ENCODE measurements at places on chromosomes 7 and 10.
A peak's percentile ranks its signal among the peaks of the same experiment; 100 is the strongest.

DNA sequence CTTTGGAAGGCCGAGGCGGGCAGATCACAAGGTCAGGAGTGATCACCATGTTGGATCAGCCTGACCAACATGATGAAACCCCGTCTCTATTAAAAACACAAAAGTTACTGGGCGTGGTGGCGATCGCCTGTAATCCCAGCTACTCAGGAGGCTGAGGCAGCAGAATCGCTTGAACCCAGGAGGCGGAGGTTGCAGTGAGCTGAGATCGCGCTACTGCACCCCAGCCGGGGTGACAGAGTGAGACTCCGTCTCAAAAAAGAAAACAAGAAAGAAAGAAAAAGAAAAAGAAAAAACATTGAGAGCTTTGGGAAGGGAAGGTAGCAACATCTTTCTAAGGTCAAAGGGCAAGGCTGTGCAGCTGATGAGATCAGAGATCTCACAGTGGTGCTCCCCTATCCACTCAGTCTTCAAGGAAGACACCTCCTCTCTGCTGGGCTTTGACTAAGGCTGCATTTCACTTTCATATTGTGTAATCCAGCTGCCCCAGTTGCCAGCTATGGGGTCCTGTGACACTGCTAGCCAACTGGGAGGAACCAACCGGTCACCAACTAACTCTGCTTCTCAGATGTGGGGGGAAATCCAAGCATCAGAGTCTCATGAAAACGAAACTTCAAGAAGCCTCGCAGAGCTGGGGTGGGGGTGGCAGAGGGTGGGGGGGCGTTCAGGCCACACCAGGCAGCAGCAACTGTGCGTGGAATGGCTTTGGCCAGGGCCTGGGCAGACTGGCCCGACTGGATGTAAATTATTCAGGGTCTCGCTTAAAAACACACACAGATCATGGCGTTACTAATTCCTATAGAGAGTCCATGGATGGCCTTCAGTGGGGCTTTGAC is 1.5 kb downstream of the IL15RA start:
- no peak for DNase-seq

DNA sequence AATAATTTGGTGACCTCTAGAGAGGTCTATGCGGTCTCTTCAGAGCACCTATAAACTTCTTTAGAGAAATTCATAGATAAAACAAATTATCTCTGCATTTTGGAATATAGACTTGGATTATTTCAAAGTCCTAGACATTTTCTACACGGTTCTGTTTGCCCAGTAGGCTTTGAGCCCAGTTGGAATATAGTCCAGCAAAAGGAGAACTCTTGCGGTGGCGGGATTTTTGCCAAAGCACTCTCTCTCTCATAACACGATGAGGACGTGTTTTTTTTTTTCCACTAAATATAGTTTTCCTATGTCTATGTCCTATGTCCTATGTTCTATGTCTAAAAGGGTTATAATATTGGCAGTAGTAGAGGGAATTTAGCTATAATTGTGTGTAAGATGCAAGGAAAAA is 164.9 kb upstream of the AGR3 start:
- no peak for DNase-seq

DNA sequence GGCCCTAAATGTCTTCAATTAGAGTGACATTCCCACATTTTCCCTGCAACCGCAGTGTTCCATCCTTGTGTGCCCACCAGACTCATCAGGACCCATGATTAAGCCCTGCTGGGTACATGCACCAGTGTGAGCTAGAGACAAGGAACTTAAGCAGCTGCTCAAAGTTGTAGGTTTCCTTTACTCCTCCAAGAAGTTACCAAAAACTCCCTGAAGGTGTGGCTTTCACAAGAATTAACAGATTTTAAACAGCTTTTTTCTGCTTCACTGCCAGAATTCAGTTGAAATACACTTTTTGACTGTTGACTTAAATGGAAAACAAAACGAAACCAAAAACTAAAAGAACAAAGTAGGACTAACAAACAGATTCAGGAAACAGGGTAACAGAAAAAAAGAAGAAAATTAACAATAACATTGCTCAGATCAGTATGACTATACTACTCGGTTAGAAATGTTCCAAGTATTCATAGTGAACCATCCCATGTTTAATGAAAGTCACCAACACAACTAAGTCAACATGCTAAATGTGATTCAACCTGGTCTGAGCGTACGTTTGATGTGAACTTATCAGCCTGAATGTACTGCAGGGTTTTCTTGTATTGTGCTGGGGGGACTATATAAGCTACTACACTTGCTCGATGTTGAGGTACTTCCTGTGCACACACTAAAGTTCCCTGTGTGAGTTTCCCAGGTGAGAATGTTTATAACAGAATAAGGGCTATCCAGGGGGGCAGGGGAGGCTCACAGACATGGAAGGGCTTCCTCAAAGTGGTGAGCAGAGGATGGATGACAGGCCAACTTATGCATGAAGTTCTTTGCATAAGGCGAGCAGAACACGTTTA is 22.2 kb downstream of the SLC37A3 start:
- DNase-seq: no peak

DNA sequence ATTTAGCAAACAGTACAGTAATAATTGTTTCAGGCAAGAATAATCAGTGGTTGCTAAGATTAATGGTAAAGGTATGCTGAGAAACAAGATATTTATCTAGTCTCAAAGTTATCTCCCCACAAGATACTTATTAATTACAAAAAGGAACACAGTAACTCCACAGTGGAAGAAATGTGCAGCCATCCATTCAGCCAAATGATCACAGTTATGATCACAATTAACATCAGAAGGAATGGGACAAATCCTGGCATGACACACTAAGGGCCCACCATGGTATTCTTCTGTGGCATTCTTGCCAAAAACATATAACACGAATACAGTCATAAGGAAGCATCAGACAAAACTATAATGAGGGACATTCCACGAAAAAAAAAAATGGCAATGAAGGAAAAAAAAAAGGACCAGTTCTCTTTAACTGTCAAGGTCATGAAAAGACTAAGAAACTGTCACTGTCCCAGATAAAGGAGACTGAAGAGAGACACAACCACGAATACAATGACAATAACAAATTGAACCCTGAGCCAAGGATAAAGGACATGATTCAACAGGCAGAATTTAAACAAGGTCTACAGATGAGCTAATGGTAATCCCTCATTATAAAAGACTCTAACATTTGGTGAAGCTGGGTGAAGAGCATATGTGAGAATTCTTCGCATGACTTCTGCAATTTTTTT is 20.9 kb downstream of the NUDCD3 start:
- no peak for DNase-seq

DNA sequence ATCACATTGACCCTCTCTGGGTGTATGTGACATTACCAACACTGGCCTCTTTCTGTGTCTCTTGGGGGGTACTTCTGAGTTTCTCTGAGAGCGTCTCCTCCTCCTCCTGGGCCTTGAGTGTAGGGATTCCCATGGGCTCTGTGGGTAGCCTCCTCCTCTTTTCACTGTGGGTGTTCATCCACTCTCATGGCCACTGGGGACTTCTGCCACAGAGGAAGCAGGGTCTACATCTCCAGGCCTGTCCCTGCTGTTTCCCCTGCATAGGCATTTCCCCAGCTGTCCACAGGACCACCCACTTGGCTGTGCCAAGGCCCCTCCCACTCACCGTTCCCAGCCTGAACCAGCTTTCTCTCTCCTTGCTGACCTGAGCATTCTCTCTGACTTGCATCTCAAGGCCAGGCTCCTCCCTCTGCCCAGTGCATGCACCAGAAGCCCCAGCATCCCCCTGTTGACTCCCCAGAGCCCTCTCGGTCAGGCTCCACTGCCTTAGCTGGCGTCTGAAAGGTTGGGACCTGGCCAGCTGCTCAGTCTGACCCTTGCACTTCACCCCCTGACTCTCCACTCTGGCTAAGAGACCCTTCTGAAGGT is 487.6 kb downstream of the GLRX3 start:
- DNase-seq: no peak

GRCh38 chr10:693506-693905 is 4.0 kb upstream of the DIP2C start:
- DNase-seq: no peak

- no peak for DNase-seq
Measured at GRCh38 chr7:6475433-6476186, 27.9 kb upstream of the DAGLB start.

DNA sequence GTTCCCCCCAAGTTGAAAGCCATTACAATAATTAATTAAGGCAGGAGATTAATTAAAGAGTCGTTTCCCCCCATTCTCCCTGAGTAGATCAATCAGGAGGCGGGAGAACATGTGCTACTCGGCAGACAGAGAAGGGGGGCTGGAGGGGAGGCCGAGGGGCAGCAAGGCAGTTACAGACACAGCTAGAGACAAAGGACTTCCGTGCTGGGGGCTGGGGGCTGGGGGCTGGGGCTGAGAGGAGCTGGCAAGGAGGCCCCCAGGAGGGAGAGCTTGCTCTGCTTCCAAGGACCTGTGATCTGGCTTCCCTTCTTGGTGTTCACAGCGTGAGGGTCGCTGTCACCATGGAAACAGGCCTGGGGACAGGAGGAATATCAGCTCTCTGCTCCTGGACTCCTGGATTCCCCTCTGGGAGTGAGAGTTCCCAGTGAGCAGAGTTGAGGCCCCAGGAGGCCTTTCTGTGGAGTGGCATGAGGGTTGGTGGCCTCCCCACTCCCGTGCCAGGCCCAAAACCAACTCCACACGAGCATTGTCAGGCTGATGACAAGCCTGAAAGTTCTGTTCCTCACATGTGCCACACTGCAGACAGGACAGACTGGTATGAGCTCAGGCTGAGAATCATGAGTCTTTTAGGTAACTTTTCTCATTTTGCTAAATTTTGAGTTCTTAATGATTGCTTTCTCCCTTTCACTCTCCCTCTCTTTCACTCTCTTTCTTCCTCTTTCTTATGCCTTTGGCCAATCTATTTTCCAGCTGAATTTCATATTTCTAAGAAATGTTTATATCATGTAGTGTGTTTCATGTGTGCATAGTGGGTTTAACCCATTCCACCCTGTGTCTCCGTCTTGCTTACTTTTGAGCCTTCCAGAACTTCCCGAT is 16.4 kb downstream of the FAM241B start:
- DNase-seq: no peak

- no peak for DNase-seq
Measured at GRCh38 chr7:128962899-128963298, 25.2 kb downstream of the IRF5 start.

GRCh38 chr7:15178065-15178464 is 275.5 kb upstream of the DGKB start:
- no peak for DNase-seq

DNA sequence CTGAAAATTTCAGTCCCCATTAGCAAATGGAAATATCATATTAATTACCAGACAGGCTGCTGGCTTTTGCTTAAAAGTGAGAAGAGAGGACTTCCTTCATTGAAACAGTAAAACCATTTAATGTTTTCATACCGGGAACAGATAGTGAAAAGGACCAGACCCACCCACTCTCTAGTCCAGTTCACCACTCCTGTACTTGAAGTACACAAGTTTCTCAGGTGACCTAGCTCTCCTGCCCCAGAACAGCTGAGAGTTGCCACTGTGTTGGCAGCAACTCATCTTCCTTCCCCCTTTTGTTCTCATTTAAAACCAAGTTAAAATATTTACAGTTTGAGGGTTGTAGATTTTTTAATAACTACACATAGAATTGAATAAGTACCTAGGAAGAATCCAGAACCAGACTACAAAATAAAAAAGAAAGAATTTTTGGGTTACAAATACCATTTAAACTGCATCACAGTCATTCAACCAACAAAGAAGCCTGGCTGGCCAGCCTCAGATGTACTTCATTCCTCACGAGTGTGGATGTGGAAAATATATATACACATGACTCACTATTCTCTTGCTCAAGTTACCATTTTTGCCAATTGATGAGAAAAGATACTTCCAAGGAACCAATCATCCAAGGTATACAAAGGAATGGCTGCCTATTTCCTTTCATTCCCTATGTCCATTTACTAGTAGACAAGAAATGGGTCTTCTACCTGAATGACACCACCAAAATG is 68.1 kb downstream of the VPS41 start:
- DNase-seq: peak; percentile 61

DNA sequence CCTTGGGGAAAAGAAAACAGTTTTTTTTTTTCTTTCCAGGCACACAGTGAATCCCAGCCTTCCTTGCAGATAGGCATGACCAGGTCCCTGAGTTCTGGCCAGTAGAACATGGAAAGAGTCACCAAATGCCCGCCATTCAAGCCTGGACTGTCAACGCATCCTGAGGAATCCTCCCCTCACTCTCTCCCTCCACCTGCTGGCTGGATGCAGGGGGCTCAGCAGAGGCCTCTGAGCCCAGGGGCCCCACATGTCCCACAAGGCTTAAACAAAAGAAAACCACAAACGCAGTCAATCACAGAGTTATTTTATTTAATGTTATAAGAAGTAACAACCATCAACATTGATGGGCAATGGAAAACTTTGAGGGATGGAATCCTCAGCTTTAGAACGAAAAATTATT is 93.1 kb downstream of the JCAD start:
- DNase-seq: no peak

DNA sequence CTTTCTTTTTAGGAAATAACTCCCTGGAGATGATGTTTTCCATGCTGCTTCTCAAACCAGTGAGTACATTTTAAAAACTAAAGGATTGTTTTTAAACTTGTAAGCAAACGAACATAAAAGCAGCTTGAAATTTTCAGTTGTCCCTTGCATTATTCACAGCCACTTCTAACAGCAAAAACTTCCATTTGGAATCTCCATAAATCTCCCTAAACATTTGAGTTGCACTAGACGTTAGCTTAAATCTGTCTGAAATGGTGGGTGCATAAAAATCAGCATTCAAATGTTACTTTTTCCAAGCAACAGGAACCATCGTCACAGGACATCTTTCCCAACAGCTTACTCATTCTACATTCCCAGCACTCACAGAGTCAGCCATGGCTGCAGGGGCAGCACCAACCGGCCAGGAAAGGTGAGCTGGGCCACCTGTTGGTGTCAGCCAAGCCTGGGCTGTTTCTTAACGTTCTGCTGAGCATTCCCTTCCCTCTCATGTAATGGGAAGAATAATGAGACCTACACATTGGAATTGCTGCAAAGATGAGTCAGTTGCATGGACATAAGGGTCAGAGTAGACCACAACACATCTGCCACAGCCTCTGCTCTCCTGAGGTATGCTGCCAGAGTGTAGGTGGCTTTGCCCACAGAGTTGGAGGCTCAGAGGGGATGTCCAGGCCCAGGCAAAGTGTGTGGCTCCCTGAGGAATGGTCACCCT is 163.2 kb downstream of the TNS3 start:
- DNase-seq: no peak

- DNase-seq: no peak
Measured at GRCh38 chr10:92810934-92811532, 37.3 kb upstream of the EXOC6 start.

- DNase-seq: no peak
Measured at GRCh38 chr7:47428052-47428767, 153.7 kb downstream of the TNS3 start.

DNA sequence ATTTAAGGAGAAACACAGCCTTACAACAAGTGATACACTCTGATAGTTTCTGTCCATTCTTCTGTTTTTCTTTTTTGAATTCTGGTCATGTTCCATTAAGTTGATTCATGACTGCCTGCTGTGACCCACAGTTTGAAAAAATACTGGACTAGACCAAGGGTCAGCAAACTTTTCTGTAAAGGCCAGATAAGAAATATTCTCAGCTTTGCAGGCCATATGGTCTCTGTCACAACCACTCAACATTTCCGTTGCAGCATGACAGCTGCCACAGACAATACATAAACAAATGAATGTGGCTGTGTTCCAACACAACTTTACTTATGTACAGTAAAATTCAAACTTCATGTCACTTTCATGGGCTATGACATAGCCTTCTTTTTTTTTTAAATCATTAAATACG is 156.7 kb downstream of the PLXNA4 start:
- no peak for DNase-seq
